CD4-positive, alpha-beta T cell (primary cell): ENCODE measurements at places on chromosomes 12 and 14.
A peak's percentile ranks its signal among the peaks of the same experiment; 100 is the strongest.

DNA sequence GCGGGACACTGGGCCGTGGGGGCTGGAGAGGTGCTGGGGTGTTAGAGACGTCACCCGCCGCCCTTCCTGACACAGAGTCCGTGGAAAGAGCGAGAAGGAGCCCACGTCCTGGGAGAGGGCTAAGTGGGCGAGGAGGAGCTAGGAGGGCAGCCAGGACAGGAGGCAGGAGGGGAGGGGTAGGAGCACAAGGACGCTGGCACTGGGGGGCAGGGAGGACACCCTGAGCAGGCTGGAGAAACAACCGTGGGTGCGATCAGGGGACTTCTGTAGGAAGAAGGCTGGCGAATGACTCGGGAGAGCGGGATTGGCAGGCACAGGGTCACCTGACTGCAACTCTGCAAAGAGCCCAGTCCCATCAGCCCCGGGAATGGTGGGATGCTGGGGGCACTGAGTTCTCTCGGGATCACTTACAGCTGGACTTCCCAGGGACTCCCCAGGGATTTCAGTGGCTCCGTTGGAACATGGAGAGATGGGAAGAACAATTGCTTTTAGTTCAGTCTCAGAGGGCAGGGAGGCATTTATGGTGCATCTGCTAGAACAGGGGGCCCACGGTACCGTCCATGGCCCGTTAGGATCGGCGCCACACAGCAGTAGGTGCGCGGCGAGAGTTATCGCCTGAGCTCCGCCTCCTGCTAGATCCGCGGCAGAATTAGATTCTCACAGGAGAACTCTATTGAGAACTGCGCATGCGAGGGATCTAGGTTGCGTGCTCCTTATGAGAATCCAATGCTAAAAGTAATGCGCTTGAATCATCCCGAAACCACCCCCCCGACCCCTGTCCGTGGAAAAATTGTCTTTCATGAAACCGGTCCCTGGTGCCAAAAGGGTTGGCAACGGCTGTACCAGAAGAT is 24.3 kb downstream of the UBR7 start:
- DNase-seq, result no peak

GRCh38 chr14:61746881-61747280 is 15.3 kb upstream of the SNAPC1 start:
- DNase-seq, result no peak

GRCh38 chr12:2208837-2209635 is 156.2 kb downstream of the CACNA1C start:
- DNase-seq, result no peak

DNA sequence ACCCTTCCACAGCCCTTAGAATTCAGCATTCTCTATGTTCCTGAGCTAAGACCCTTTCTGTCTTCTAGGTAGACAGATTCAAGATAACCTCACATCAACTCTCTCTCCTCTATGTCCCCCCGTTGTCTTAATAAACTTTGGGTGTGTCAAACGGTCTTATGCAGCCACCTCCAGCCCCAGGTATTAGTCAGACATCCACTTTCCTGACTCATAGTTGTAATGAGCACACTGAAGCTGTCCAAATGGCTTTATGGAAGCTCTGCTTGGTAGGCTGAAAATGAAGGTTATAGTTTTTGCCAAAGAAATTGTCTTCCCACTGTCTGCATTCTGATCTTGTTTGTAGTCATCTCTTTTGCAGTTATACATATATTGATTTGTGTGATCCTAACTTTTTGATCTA is 482.0 kb downstream of the RMST start:
- DNase-seq, result no peak

GRCh38 chr14:22634233-22634900 is 9.8 kb downstream of the OR6J1 start:
- no peak for DNase-seq

DNA sequence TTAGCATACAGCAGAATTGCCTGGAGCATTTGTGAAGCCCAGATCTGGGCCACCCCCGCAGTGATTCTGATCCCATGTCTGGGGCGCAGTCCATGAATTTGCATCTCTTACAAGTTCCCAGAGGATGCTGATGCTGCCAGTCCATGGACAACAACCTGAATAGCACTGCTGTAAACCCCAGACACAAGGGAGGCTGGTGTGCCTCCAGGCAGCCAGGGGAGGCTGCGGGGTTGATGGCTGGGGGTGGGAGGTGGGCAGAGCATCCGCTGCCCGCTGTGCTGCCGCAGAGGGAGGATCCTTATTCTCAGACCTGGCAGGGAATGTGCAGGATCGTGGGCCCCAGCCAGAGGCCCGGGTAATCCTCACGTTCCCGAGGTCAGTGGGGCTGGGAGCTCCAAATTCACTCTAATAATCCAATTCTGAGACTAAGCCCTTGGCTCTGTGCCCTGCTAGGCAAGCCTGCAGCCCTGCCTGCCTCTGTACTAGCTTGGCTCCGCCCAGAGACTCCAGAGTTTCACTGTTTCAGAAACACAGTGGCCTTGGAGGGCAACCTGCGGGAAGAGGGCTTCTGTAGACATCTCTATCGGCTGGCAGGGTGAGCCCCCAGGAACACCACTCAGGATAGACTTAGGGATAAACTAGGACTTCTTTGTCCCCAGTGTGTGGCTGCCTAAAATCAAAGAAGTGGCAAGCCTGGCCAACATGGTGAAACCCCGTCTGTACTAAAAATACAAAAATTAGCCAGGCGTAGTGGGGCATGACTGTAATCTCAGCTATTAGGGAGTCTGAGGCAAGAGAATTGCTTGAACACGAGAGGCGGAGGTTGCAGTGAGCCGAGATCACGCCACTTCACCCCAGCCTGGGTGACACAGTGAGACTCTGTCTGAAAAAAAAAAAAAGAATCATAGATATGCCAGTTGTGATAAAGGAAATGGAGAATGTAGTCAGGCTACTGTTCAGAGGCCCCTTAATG is 17.8 kb upstream of the MLEC start:
- DNase-seq, result no peak

GRCh38 chr12:33967760-33968159 is 54.5 kb upstream of the ALG10 start:
- DNase-seq, result no peak

- DNase-seq, result no peak
Observed at GRCh38 chr12:6902448-6902847, 2.2 kb upstream of the LRRC23 start.

- DNase-seq, result no peak
Observed at GRCh38 chr12:44431647-44432343, 444.3 kb downstream of the NELL2 start.

DNA sequence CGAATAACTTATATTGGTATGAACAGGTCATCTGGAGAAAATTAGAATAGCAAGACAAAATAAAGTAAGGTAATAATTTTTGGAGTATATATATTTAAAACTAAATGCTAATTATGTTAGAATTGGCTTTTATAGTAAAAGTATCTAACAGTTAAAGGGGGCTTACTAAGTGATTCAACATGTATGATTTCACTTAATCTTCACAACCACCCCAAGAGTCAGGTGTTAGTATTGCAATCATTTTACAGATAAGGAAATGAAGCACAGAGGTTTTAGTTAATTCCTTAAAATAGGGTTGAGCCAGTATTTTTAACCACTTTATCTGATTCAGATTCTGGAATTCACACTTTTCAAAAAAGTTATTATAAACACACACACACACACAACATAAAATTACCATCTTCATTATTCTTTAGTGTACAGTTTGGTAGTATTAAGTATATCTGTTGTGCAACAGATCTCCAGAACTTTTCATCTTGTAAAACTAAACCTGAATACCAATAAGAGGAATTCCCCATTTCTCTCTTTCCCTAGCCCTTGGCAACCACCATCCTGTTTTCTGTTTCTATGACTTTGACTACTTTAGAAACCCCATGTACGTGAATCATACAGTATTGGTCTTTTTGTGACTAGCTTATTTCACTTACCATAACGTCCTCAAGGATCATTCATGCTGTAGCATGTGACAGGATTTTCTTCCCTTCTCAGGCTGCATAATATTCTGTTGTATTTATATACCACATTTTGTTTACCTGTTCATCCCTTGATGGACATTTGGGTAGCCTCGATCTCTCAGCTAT is 12.5 kb downstream of the A2M start:
- DNase-seq, result no peak

DNA sequence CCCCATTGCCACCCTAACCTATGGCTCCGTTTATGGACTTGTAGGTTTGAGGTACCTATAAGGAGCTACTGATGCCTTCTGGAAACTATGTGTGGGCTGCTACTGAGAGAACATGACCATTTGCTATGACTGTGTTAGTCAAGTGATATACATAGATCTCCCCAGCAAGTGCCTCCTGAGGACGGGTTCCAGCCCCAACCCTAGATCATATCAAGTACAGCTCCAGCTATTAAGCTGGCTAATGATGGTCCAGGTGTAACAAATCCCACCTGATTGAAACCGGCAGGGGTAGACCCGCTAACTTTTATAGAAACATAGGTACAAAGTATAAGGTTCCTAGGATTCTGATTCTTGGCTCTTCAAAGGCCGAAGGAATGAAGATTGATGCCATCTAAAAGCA is 23.7 kb downstream of the NINJ2 start:
- no peak for DNase-seq

GRCh38 chr14:67694791-67695393 is 672 bp downstream of the RDH11 start:
- DNase-seq, result peak; percentile 22

DNA sequence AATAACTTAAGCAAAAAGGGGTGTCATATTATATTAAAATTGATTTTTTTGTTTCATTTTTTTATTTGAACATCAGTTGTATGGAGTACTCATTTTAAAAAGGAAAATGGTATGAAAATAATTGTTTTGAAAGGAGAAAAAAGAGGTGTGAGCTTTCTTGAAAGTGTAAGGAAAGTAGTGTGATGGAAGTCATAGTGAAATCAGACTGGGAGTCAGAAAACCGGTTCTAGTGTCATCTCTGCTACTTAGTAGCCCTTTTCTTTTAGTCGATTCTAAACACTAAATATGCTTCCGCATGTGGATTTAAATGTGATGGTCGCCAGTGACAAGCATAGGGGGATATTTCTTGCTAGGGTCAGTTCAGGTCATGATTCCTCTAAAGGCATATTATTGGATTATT is 1.8 kb upstream of the DYRK2 start:
- DNase-seq, result no peak

- no peak for DNase-seq
Observed at GRCh38 chr12:98227162-98227561, 288.2 kb upstream of the TMPO start.

GRCh38 chr12:40313928-40314327 is 89.1 kb downstream of the LRRK2 start:
- no peak for DNase-seq
